ENCODE measurements at places on chromosomes 1 and 21.

DNA sequence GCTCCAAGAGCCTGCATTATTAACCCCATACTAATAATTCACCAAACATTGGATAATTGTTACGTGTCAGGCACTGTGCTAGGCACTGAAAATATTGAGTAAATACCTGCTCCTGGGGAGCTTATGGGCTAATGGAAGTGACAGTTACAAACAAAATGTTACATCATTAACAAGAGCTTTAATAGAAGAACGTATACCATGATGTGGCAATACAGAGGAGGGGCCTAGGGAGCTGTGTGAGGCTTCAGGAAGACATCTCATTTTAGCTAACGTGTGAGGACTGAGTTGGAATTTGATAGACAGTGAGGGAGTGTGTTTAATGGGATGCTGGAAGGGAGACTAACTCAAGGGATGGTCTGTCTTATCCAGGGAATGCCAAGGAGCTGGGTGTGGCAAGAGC is 16.5 kb upstream of the TSPAN2 start:
- DNase-seq = no peak

GRCh38 chr1:30764939-30765555 is 7.5 kb upstream of the LAPTM5 start:
- no peak for DNase-seq

- DNase-seq = no peak
Observed at GRCh38 chr1:207088701-207089626, at the start of gene C4BPB. TSS of gene C4BPB (plus strand) at chr1:207088860. CDS start at chr1:207089532, 672 bp downstream.

GRCh38 chr1:36989241-36989640 is 45.1 kb downstream of the GRIK3 start:
- peak; percentile 30 for DNase-seq

- DNase-seq = no peak
Observed at GRCh38 chr21:34936371-34936789, 112.7 kb downstream of the RUNX1 start.

GRCh38 chr21:44394733-44395132 is 41.3 kb downstream of the TRPM2 start:
- no peak for DNase-seq

DNA sequence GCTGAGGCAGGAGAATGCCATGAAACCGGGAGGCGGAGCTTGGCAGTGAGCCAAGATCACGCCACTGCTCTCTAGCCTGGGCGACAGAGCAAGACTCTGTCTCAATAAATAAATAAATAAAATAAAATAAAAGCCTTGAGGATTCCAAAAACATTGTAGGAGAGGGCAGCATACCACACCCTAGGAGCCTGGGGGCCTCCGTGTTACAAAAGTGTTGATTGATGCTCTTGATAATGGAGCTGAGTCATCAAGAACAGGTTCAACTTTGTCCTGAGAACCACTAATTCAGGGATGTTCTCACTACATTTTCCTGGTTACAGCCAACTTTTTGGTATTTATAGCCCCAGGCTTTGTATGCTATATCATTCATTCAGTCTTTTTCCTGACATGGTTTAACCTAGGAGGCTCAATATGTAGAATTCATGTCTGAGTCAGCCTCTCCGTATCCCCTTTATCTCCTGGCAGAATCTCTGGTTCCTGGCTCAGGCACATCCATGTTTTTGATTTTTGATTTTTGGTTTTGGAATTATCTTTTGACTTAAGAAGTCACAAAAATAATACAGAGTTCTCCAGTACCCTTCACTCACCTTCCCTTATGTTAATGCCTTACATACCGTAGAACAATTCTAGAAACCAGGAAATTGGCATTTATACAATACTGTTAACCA is 69.4 kb downstream of the LRRC8D start:
- DNase-seq = no peak

- DNase-seq = no peak
Observed at GRCh38 chr1:64004451-64005025, 198.9 kb upstream of the UBE2U start.

DNA sequence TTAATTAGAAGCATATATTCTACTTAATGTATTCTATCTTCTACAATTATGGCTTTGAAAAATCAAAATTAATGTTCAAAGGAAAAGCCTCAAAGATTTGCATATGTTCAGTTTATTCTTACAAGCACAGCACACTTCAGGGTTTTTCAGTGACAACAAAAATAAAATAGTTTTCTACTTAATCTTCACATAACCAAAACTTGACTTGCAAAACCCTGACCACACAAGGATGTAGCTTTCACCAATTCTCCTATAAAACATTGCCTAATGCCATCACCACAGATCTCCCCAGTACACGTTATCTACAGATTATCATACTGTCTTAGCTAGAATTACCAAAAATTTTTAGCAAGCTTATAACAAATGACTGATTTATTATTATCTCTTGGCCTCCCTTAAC is 23.3 kb downstream of the LPAR3 start:
- DNase-seq = no peak

- no peak for DNase-seq
Observed at GRCh38 chr1:181160998-181161870, 72.7 kb downstream of the IER5 start.

DNA sequence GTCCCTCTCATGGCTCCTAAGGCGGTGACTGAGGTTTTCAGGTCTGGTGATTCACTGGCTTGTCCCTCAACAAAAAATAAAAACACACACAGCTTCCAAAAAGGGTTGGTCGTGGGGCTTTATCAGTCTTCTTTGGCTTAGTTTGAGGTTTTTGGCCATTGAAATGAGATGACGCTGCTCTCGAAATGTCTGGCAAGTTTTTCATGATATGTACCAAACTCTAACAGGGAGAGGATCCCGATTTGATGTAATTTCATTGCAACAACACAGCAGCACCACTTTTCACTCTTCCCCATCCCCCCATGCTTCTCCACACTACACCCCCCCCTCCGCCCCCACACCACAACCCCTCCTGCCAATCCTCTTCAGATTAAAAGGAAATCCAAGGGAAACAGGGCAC is 187.1 kb upstream of the NFIA start:
- DNase-seq = no peak

DNA sequence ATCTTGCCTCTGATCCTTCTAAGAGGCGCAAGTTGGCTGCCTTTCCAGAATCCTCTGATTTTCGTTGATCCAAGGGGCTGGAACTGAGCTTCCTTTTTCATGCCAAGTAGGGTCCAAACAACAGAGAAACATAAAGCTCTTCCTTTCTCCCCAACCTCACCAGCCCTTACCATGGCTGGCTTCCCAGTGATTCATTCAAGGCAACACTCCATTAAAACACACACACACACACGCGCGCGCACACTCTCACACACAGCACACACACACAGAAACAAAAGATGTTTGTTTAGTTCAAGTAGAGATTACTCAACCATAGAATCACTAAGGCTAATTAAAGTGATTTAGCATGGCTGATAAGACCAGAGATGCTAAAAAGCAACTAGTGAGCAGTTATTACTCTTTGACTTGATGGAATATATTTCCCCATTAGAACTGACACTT is 13.0 kb upstream of the GUCA2A start:
- DNase-seq = peak; percentile 61

DNA sequence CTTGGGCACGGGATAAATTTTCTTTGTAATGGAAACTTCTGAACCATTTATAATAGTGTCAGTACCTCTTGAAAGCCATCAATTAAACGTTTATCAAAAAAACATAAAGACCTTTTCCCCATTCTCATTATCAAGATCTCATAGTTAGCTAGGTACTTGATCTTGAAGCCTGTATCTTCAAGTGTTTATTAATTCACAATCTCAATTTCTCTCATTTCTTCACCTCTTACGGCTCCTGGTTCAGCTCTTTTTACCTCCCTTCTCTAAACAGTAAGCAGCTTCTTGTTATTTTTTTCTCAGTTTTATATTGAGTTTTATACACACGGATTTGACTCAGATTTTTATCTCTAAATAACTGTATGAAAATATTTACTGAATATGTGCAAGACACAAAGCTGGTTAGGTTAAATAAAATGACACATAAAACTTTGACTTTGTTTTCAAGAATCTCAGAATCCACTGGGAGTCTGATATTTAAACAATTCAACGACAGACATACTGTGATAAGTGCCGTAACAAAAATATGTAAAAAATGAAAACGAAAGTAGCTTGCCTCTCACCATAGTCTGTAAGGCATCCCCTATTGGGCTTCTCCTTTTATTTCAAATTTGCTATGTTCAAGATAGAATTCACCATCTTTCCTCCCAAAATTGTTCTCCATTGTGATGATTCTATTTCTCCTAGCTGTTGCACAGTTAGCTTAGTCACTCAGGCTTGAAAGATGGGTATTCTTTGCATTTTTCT is 411.6 kb upstream of the ZRANB2 start:
- DNase-seq = no peak

- DNase-seq = no peak
Observed at GRCh38 chr1:39899611-39900538, 1.8 kb downstream of the MYCL start.

- DNase-seq = no peak
Observed at GRCh38 chr1:11869650-11870207, 11.0 kb upstream of the NPPB start.

DNA sequence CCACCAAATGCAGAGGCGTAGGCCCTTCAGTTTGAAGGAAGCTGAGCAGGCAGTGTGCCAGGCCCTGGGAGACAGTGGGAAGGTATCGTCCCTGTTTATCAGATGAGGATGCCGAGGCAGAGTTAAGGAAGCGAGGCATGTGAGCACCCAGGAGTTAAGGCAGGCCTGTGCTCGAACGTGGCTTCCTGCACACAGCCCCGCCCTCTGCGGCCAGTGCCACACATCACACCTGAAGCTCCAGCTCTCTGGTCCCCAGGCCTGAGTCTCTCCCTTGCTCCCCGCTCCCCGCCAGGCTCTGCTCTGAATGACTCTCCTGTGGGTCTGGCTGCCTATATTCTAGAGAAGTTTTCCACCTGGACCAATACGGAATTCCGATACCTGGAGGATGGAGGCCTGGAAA is 32.1 kb downstream of the EPHX1 start:
- no peak for DNase-seq

DNA sequence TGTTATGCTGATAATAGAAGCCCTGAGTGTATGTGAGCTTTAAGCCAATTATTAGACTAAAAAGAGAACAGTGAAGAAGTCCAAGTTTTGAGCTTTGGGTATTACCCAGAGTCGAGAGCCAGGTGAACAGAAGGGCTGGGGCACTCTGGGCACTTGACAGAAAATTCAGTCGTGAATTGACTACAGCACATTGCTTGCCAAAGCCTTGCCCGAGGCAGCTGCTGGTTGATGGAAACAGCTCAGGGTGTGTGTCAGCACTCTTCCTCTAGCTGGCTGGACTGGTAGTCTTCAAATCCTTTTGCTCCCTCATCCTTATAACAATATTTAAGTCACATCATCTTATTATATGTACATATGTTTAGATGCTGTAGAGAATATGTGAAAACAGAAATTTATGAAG is 21.3 kb downstream of the PDE4B start:
- peak; percentile 41 for DNase-seq

DNA sequence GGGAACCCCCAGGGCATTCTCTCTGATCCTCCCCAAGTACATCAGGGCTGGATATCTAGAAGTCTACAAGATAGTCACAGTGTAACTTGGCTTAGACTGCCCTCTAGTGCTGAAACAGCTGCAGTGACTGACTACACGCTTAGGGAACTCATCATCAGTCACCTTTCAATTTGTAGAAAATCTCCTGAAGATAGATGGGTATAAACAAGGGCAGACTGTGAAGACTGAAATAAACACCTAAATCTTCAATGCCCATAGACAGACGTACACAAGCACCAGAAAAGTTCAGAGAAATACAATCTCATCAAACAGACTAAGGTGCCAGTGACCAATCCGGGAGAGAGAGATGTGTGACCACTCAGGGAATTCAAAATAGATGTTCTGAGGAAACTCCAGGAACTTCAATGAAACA is 46.6 kb downstream of the PACC1 start:
- DNase-seq = peak; percentile 69

DNA sequence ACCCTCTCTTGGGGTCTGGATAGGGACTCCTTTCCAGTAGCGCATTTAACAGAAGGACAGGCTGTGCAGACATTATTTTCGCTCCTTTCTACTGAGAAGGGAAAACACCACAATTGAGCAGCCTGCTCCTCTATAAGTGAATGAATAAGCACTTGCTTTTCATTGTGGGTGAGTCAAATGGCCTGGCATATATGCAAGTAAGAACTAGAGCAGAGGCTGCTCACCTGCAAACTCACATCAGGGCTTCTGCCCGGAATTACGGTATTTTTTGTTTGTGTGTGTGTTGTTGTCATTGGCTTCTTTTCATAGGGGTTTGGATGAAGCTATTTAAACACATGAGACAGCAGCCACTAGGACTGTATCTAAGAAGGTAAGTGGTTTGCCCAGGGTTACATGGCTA is 200.1 kb upstream of the CAMK1G start:
- DNase-seq = no peak

- no peak for DNase-seq
Observed at GRCh38 chr1:192153276-192153675, 5.0 kb upstream of the RGS18 start.

GRCh38 chr1:115098979-115099692 is 9.8 kb upstream of the TSPAN2 start:
- no peak for DNase-seq

DNA sequence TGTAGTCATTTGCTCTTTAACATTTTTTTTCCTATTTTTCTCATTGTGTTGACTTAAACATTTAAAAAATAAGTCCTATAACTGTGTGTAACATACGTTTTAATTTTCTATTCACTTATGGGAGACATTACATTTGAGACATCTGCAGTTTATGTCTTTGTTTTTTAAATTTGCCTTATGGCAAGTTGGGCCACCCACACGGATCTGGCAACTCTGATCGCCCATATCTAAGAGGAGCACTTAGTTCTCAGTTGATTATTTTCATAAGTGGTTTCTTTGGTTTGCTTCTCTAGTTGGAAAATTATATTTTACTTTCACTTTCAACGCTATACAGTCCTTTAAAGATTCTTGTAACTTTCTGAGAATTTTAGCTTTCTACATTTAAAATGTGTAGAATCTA is 13.8 kb upstream of the ZNF124 start:
- DNase-seq = no peak

- no peak for DNase-seq
Observed at GRCh38 chr1:230595181-230595580, 47.1 kb upstream of the COG2 start.

DNA sequence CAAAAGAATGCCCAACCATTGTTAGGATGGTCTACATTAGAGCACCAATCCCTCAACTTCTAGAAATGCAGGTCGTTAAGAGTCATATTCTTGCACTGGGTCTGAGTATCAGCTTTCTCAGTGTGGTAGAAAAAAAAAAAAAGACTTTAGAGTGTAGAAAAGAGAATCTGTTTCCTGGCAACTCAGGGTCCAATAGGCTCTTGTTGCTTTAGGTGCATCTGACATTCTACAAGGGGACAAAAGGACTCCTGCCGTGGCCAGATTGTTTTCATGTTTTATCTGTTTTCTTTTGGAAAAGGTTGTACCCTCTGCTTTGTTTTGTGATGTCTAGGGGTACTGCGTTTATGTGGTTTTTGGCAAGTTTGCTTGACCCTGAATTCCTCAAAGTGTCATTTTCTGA is 105.4 kb upstream of the KCNK2 start:
- DNase-seq = no peak

Measured in midbrain (tissue), 1 donor.